MG63 (cell line): ENCODE measurements at places on chromosomes 6 and 20. TPM values are rescaled to one million over a fixed set of nuclear protein-coding genes. Genes with fewer than 3 reads are reported as not detected.

GRCh38 chr6:25757936-25758642 lies 3.5 kb downstream of the SLC17A4 start:
- DNase-seq: no peak

DNA sequence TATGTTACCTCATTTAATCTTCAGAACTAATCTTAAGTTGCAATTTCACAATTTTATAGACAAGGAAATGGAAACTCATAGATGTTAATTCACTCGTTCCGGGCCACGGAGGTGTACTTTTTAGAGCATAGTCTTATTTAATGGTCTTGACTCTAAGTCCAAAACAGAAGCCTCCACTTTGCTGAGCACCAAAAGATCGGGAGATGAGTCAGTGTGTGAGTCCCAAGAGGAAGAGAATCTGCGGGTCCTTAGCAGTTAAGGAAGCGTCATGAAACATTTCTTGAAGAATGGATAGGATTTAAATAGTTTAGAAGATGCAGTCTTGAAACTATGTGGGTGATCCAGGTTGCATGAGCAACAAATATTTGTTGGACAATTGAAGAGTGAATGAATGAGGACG lies 231.8 kb upstream of the QKI start:
- no peak for DNase-seq

GRCh38 chr20:61755971-61756845 lies 309.5 kb downstream of the TAF4 start:
- DNase-seq: no peak

DNA sequence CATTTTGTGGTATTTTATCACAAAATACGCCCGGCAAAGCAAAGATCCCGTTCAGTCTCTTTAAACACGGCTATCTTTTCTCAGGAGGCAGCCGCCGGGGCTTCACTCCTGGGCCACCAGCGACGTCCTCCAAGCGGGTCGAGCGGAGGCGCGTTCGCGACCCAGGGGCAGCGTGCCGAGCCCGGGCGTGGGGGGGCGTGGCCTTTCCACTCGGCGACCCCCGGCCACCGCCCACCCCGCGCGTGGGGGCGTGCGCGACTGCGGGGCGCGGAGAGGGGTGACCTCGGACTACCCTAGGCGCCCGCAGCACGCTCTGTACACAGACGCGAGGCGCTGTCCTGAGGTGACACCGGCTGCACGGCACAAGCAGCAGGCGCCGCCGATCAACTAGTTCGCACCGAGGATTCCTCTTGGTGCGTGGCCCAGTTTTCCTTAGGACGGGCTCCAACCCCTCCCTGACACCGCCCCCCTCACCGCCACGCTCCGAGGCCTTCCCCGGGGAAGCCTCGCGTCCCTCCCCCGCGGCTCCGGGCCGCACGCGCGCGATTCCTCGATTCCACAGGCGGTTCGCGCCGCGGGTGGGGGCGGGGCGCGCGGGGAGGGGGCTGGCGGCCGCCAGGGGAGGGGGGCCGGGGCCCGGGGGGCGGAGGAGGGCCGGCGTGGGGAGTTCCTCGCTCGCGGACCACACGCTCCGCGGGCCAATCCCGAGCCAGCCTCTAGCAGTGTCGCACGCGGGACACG lies 1.1 kb upstream of the JARID2 start:
- DNase-seq: peak; percentile 77

- no peak for DNase-seq
These were observed 195.6 kb upstream of the RIN2 start for GRCh38 chr20:19562426-19562825.

GRCh38 chr20:18272451-18272850 lies 15.9 kb upstream of the ZNF133 start:
- no peak for DNase-seq

DNA sequence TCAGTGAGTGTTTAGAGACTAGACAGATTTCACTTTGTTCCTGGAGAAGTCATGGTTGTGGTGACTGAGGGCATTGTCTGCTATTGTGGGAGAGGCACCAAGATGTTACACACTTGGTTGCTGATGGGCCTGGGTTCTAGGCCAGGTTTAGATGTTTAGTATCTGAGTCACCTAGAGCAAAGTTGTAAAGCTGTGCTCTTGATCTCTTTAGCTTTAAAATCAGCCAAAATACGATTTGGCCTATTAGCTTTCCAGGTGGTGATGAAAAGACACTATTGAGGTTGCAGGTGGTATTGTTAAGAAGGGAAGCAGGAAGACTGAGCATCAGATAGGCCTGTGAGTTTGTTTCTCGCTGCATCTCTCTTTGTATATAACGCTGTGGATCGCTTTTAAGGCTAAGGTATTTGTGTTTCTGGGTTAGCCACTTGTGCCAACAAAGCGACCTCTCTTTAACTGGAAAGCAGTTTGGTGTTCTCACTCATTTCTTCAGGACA lies 48.6 kb downstream of the FOXO3 start:
- peak; percentile 83 for DNase-seq

- DNase-seq: no peak
These were observed 1.8 kb downstream of the EPB41L2 start for GRCh38 chr6:131061041-131061750.

GRCh38 chr6:84103029-84103428 lies 69.5 kb downstream of the MRAP2 start:
- DNase-seq: no peak

GRCh38 chr20:7775072-7775471 lies 165.2 kb downstream of the HAO1 start:
- peak; percentile 53 for DNase-seq

DNA sequence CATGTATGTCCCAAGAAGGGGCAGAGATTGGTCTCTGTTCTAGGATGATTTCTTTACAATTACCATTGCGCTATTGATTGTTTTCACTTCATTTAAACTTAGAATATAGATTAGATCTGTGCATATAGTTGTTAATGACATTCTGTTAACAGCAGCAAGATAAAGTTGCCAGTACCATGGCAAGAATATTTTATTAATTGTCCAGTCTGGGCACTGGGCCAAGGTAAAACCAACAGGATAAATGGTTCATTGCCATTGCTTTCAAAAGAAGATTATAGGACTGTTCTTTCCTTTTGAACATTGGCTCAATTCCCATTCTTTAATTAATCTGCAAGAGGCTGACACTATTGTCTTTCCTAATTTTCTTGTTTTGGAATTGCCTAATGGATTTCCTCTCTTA lies 592.4 kb downstream of the RFPL4B start:
- no peak for DNase-seq

DNA sequence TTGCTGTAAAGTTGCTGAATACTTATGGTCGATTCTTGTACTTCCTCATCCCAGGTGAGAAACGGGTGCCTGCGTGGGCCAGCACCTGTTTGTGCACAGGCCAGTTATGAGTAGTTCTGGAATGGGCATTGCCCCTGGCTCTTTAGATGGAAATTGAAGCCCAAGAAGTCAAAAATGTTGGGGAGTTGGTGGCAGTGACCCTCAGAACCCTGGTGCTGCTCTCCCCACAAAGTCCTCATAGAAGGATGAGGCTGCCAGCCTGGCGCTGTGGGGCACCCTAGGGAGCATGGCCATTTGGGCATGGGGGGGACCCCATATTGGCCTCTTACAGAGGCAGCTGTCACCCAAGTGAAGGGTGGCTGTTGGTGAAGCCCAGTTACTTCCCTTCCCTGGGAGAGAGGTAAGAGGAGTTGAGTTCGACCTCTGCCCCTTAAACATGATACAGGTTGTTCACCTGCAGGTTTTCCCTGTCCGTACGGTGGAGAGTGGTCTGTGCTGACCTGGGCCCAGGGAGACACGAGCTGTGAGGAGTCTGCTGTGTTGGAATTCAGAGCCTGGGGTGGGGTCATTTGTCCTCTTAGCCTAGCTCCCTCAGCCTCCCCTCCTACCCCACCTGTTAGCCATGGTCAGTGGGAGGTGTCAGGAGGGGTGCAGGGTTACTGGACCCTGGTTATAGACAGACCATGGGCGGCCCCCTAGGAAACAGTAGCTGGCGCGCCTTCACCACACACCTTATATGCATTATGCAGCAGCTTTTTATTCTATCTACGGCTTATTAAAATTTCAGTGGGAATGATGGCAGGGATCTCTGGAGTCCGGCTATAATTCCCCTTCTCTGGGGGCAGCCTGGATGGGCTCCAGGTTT lies 4.9 kb downstream of the HMGA1 start:
- DNase-seq: no peak

DNA sequence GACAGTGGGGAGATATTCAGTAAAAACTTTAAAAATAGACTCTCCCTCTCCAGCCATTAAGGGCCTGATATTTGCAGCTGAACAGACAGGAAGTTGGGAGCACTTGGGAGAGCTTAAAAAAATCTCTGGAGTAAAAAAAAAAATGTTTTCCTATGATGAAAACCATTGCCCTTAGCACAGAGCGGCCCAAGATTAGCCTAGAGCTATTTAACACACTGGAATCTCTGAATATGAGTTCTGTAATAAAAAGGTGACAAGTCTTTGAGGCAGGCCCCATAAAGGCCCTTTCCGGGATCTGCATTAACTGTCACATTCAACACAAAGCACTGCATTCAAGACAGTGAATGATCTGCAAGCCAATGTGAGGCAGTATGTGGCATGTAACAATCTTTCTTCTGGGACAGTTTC lies 393.7 kb downstream of the ZFAND3 start:
- DNase-seq: no peak

DNA sequence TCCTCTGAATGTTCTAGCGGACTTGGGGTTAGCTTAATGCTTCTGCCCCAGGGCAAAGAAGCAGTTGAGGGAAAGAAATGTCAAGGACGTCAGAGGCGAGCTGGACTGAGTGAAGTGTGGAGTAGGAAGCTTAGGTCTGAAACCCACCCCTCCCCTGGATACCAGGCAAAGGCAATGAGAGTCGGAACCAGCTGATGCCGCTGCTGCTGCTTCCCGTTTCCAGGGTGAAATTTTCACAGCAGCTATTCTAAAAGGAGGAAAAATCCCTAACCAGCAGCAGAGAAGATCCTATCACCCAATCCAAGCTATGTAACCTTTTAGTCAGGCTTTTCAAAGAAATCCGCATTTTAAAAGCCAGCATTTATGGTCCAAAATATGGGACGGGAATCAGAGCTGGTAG lies 564.3 kb downstream of the LMBRD1 start:
- no peak for DNase-seq

GRCh38 chr6:143609972-143610371 lies 67.8 kb upstream of the PHACTR2 start:
- no peak for DNase-seq

DNA sequence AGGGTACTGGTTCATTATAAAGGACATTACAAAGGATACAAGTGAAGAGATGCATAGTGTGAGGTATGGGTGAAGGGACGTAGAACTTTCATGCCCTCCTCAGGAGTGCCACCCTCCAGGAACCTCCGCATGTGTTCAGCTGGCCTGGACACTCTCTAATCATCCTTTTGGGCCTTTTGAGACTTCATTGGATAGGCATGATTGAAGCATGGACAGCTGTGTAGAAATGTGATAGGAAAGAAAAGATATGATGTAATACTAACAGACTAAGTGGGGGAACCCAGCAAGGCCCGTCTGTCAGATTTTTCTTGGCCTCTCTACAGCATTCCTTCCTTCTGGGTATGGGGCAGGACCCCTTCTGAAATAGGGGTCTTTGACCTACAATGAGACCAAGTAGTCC lies 31.1 kb downstream of the DOP1A start:
- DNase-seq: no peak

DNA sequence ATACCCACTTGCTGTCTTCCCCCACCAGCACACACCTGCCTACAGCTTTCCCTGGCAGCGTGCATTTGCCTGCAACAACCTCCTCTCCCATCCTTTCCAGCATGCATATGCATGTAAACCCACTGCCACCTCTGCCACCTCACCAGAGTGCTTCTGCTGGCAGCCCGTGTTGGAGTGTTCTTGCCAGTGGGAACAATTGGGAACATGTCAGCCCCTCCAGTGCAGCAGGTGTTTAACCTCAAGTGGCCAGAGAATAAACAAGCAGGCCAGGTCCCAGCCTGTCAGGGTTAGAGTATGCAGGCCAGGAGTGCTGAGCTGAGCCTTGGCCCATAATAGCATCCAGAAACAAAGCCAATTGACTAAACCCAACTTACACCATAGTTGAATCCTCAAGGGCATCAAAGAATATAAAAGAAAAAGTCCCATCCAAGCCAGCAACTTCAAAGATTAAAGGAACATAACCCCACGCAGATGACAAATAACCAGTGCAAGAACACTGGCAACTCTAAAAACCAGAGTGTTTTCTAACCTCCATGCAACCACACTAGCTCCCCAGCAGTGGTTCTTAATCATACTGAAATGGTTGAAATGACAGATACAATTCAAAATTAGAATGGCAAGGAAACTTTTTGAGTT lies 1212.1 kb upstream of the CITED2 start:
- DNase-seq: no peak

GRCh38 chr6:157996918-157997702 lies 15.4 kb downstream of the SYNJ2 start:
- no peak for DNase-seq

DNA sequence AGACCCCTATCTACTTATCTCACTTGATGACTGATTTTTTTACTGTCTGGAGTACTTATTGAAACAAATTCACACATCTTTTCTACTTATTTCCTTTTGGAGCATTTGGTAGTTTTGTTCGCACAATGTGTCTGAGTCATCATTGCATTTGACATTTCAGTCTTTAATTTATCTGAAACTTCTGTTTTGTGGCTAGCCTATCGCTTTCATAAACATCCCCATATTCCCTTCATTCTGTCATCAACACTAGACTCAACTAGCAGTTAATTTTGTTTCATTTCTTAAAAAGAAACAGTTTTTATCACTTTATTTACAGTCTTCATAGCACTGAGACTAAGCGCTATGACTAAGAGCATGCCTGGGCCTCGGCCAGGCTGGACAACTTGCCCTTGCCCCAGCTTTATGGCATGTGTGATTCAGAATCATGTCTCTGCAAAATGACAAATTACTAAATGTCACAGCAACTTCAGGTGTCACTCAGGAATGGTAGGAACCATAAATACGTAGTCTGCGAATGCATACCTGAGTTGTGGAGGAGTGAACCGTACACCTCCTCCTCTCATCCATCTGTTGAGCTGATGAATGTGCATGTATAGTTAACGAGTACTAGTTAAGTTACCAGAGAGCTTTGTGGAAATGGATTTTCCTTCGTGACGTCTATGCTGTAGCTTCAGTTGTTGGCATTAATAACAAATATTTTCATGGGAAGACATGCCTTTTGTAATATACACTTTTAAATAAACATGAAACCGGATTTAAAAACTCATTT lies 16.2 kb downstream of the L3MBTL3 start:
- peak; percentile 60 for DNase-seq

The HEY2 gene
- not detected in 2 replicates for total RNA-seq

The HLA-DQB2 gene
- total RNA-seq: not detected in 2 replicates

The PTCHD4 gene
- not detected in 2 replicates for total RNA-seq

The MDFI gene
- not detected in 2 replicates for total RNA-seq

The FLRT3 gene
- 32.3 and 51.6 TPM in 2 replicates for total RNA-seq

The ZNF391 gene
- total RNA-seq: 3.3 and 5.3 TPM in 2 replicates

The BIRC7 gene
- not detected in 2 replicates for total RNA-seq

The SLC26A8 gene
- not detected in 2 replicates for total RNA-seq

The SLC2A10 gene
- total RNA-seq: 13.2 and 33.3 TPM in 2 replicates

The OPRM1 gene
- not detected in 2 replicates for total RNA-seq

The COX4I2 gene
- not detected in 2 replicates for total RNA-seq

The CCDC167 gene
- 30.6 and 71.3 TPM in 2 replicates for total RNA-seq

The CD93 gene
- not detected in 2 replicates for total RNA-seq

The SLC25A27 gene
- total RNA-seq: 0.32 and 15.2 TPM in 2 replicates

The OPN5 gene
- not detected in 2 replicates for total RNA-seq

The RHAG gene
- not detected in 2 replicates for total RNA-seq

The NKX2-2 gene
- 3.1 and 8.1 TPM in 2 replicates for total RNA-seq

The TNXB gene
- 0.44 and 3.6 TPM in 2 replicates for total RNA-seq

The VIP gene
- not detected in 2 replicates for total RNA-seq

The MYB gene
- total RNA-seq: 1.5 TPM in 1 of 2 replicates, not detected in the other
